ENCODE measurements at places on chromosomes 13 and 19.
A peak's percentile ranks its signal among the peaks of the same experiment; 100 is the strongest.

DNA sequence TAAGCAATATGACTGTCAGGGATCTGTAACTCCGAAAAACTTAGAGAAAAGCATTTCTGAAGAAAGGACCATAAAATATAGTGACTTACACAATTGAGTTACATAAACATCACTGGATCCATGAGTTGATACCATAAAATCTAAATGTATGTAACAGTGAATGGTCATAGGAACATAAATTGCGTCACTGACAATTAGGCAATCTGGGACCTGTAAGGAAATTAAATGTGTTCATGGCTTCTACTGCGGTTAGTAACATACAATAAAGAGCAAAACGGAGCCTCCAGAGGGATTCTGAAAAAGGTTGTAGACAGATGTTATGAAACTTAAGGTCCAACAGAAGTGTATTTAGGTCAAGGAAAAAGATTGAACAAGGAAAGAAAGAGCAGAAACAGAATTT is 27.1 kb downstream of the POU4F1 start:
- no peak for DNase-seq

- DNase-seq = no peak
Measured at GRCh38 chr19:54024660-54025059, 33.2 kb downstream of the CACNG6 start.

GRCh38 chr13:105513448-105513847 is 1022.0 kb downstream of the EFNB2 start:
- no peak for DNase-seq

DNA sequence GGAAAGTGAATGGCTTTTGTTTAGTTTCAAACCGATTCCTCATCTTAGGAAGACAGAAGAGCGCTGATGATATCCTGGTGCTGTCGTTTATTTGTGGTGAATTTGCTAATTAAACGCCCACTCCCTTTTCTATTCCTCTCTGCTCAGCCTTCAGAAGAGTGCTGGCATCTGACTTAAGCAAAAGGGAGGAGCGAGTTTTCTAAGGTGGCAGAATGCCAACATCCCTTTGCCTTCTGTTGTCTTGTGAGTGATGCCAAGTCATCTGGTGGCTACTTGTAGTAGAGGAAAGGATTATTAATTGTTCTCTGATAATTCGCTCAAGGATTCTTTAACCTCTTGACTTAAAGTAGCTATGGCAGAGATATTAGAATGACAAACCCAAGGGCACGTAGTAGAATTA is 68.1 kb downstream of the ERCC5 start:
- DNase-seq = no peak

- DNase-seq = no peak
Measured at GRCh38 chr13:73922493-73923393, 211.5 kb downstream of the KLF12 start.

- peak; percentile 16 for DNase-seq
Measured at GRCh38 chr19:44846455-44847143, 502 bp downstream of the NECTIN2 start.

- no peak for DNase-seq
Measured at GRCh38 chr13:52723181-52723580, 16.4 kb downstream of the CNMD start.

DNA sequence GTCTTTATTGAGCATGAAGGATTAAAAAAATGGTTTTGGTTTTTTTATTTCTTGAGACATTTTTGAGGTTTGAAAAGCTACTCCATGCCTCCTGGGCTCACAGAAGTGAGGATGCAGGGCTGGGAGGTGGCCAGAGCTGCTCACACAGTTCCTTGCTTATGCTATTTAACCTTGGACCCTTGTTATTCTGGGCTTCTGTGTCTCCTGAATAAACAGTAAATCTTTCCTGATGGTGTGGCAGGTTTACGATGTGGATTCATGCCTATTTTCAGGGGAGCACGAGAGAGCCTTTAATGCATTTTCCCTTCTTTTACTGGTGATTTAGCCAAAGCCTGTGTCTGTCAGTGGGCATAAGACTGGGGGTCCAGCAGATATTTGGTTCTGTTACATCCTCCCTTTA is 34.3 kb upstream of the PCDH8 start:
- DNase-seq = no peak

DNA sequence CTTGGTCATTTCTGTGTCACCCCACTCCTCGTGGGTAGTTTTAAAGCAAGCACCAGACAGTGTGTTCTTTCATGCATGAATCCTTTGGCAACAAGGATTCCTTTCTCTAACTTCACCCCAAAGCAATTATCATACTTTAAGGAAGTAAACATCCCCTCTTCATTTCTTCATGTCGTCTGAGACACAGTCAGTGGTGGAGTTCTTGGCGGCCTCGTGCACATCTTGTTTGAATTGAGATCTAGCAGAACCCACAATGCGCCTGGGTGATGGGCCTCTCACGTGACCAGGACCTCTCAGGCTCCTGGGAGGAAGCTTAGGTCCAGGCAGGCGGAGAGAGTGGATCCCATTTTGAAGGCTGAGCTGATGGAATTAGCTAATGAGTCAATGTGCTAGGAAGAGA is 2.6 kb downstream of the ACSBG2 start:
- DNase-seq = no peak

- DNase-seq = no peak
Measured at GRCh38 chr19:8168537-8168936, 19.1 kb upstream of the FBN3 start.

DNA sequence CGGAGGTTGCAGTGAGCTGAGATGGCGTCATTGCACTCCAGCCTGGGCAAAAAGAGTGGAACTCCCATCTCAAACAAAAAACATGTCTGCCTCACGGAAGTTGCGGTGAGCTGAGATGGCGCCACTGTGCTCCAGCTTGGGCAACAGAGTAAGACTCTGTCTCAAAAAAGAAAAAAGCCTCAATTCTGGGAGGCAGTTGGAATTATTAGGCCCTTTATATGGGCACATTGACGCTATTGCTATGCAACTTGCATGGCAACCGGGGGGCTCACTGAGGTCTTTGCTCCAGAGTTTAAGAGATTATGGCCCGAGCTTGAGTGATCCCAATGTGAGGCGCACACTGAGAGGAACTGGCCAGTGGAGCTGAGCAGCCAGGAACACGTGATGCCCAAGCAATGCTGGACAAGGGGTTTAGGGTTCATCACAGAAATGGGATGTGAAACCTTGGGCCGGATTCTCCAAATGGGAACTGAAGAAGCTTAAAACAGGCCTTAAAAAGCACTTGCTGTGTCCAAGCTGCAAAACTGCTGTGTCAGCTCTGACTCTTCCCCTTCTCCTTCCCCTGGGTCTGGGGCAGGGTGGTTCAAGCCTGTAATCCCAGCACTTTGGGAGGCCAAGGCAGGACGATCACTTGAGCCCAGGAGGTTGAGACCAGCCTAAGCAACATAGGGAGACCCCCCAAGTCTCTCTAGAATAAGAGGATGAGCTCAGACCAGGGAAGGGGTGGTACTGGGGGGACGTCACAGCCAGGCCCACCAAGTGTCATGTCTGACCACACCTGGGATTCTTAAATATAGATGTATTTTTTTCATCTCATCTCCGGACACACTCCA is 2.5 kb downstream of the FTL start:
- DNase-seq = no peak

GRCh38 chr19:1655987-1656608 is 3.7 kb upstream of the TCF3 start:
- no peak for DNase-seq

DNA sequence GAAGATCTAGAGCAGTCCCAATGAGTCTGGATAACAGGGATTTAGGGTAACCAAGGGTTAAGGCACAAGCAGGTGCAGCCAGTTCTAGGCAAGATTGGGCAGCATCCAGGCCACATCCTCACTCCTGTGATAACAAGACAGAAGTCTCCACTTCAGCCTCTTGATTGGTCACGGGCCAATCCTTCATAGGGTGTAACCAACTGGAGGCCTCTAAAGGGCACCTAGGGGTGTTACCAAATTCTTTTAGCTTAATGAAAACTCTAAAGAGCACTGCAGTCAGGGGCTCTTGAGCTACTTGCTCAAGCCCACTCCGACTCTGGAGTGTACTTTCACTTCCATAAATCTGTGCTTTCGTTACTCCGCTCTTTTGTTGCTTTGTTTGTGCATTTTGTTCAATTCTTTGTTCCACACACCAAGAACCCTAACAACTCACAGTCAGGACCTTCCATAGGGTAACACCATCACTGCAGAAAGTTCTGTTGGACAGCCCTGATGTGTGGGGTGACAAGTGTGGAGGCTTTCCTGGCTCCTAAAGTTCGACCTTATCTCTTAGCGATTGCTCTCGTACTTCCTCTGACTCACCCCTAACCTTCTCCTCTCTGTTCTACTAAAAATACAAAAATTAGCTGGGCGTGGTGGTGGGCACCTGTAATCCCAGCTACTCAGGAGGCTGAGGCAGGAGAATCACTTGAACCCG is 36.1 kb downstream of the ZSWIM9 start:
- DNase-seq = no peak

DNA sequence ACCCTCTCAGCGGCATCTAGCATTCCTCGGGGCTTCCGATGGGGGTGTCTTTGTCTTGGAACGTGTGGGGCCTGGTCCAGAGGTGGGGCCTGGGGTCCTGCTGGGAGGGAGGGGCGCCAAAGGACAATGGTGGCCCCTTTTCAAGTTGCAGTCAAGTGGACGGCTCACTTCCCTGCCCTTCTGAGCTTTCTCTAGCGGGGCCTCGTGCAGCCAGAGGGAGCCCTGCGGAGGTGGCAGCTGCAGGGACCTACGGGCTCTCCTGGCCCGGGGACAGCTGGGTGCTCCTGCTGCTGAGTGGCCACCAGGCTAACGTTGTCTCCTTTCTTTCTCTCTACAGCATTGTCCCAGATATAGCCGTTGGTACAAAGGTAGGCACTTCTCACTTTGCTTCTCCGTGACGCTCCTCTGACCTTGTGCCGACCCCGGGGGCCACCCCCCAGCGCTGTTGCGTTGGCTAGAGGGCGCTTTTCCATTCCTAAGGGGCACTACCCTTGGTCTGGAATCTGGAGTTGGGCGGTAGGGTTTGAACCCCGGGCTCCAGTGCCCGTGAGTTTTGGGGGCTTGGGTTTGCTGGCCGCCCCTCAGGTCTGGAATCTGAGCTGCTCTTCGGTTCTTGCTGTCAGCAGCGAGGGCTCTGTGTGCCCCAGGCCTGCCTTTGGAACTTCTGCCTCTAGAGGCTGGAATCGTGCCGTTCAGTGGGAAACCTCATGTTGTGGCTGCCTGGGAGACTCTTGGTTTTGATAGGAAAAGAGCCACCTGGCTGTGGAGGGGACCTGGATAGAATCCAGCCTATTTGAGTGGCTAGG is 2.0 kb downstream of the PTBP1 start:
- DNase-seq = no peak

- no peak for DNase-seq
Measured at GRCh38 chr13:28744091-28744536, 25.3 kb upstream of the SLC46A3 start.

- DNase-seq = no peak
Measured at GRCh38 chr19:7644550-7644877, 7.6 kb downstream of the STXBP2 start.

Data from GM10248 (cell line).